ENCODE measurements at places on chromosomes 4 and X.
A peak's percentile ranks its signal among the peaks of the same experiment; 100 is the strongest.

GRCh38 chrX:39875834-39876628 is 221.7 kb downstream of the BCOR start:
- no peak for ATAC-seq

DNA sequence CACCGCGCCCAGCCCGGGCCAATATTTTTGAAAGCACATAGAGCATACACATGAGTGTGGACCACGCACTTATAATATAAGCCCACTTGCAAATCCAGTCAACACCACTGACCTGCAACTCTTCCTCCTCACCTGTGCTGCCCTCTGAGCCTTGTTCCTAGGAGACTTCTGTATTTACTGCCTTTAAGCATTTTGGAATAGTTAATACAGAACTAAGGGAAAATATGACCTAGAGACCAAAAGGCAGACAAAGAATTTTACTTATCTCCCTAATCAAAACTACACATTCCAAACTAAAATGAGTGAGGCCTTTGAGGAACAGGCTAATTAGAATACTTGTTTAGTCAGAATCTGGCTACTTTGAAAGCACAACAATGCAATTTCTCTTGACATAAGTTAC is 89.1 kb downstream of the RELL1 start:
- ATAC-seq: no peak

- no peak for ATAC-seq
Observed at GRCh38 chrX:136954930-136955329, 74.4 kb upstream of the RBMX start.

DNA sequence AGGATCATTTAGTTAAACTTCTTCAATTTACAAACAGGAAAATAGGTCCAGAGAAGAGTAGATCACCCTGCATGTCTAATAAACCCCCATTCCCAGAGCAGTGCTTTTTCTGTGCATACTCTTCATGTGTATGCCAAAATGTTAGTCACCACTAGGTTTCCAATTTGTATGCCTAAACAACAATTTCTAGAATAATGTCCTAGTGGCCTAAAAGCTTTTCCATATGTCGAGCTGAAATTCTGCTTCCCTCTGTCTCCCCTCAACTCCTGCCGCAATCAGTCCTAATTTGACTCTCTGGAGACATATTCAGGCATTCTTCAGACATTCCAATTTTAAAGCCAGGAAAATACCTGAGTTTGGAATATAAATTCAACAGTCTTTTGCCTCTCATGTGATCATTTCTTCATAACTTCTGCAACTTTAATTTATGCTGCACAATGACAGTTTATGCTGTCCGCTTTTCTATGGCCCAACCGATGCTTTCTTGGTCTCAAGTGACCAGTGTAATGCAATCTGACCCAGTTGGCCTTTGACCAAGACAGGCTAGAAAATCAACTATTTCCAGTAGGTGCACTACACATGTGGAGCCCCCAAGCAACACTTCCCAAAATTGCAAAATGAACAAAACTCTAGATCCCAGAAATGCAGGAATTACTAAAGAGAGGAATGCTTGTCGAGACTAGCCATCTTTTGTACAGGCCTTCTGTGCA is 122.9 kb upstream of the FMR1 start:
- no peak for ATAC-seq

- no peak for ATAC-seq
Observed at GRCh38 chr4:56181140-56181953, 205.9 kb downstream of the AASDH start.

DNA sequence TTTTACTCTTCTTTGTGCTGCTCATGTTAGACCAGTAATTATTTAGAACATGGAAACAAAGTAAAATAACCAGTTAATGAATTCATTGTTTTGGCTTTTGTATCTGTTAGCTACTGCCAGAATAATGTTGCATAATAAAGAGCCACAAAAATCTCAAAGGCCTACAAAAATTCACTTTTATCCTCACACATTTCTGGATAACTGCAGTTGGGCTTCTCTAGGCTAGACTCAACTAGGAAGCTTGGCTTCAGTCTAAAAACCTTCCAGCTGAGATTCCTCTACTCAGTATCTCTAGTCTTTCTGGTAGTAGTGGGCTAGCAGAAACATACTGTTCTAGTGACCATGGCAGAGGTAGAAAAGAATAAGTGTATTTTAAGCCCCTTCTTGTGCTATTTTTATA is 73.0 kb downstream of the FAT4 start:
- no peak for ATAC-seq

DNA sequence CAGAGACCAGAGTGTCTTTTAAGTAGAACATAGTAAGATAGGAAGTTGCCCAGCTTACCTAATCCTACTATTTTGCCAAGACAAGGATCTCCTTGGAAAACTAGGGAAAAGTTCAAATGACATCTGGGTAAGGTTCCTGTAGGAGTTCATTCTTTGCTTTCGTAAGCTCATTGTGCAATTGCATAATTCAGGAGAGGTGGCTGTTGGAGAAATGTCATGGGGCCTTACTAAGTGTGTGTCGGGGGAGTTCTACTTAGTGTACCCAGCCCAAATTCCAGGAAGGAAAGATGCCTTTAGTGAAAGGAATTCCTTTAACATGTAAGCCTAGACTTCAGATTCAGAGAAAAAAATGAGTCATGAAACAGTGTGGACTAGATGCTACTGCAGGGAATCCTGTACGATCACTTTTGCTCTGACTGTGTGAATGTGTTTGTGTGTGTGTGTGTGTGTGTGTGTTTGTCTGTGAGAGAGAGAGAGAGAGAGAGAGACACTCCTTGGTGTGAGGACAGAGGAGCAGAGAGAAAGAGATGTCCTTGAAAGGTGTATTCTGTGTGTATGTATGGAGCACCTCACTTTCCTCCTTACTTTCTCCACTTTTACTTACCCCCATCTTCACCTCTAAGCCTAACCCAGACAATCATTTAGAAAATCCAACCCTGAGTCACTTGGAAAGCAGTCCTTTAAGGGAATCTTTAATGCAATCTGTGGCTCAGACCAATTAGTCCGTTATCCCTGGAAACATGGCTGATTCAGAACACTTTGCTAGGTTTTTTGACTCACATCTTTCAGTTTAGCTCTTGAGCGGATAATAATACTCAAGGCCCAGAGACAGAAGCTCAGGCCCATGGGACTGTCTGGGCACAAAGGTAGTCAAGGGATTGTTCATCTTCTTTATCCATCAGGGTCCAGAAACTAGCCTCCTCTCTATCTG is 114.5 kb upstream of the ACSL4 start:
- ATAC-seq: no peak

GRCh38 chr4:108831886-108832285 is 69.0 kb upstream of the ETNPPL start:
- no peak for ATAC-seq

GRCh38 chrX:19581786-19582185 is 66.5 kb upstream of the MAP3K15 start:
- no peak for ATAC-seq

DNA sequence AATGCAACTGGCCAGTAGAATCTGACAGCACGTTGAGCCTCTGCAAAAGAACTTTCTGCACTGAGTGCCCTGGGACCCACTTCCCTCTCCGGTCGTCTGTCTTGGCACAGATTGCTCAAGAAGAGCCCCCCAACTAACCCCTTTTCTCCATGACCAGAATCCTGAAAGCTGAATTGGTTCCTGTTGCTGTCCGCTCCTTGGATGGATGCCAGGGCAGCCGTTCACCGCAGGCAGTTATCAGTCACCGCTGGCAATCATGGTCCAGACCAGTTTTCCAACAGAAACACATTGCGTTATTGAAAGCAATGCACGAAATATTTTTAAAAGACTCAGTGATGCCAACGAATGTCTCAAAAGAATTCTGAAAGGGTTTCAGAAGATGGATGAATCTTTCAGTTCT is 733.7 kb upstream of the FRG1 start:
- no peak for ATAC-seq

- no peak for ATAC-seq
Observed at GRCh38 chrX:39689376-39690104, 408.2 kb downstream of the BCOR start.

GRCh38 chr4:1721666-1722550 is 587 bp downstream of the TACC3 start:
- ATAC-seq: peak; percentile 1

DNA sequence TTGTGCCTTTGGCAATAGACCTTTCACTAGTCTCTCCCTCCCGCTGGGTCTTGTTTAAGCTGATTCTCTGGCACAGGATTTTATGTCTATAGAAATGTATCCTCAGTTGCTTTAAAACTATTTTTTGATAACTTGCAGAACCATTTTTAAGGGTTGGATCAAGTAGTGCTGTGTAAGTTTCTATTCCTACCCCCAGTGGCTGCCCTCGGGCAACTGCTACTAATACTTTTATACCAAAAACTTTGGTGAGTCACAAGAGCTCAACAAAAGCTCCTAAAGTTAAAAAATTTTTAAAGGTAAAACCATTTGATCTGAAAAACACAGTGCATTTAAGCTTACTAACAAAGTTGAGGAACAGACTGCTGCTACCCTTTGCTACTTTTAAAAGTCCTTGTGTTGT is 1460.6 kb upstream of the PCDH7 start:
- no peak for ATAC-seq

Measured in stimulated activated memory B cell treated with anti-CD40 and anti-IgM and Interleukin-4, amounts not matched to agents 10 μg/mL and 1 μg/mL and 100 μg/mL, for 72 hours (primary cell).